ENCODE measurements at places on chromosomes 12 and 14.

DNA sequence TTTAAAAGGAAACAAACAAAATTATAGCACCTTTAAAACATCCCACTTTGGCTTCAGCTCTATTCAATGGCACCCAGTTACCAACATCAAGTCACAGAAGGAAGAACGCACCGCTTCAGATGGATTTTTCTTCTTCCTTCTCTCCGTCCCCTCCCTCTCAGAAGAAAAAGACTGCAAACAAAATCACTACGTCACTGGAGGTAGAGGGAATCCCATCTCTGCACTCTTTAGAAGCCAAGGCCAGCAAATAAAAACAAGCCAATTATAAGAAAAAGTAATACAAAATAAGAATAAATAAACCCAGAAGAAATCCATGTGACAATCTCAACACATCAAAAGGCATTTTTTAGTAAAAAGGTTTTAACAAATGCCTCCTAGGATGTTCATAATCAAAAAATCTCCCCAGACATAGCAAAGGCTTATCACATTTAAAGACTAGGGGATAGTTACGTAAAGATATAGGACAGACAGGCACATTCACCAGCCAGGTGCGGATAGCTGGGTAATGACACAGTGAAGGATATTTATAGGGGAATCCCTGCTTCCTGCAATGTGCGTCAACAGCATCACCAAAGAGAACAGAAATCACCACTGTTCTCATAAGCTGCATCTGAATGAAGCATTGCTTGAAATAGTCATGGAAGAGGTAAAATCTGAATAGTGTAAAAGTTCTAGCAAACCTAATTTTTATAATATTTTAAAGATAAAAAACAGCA is 89.4 kb downstream of the R3HDM2 start:
- DNase-seq, result no peak

DNA sequence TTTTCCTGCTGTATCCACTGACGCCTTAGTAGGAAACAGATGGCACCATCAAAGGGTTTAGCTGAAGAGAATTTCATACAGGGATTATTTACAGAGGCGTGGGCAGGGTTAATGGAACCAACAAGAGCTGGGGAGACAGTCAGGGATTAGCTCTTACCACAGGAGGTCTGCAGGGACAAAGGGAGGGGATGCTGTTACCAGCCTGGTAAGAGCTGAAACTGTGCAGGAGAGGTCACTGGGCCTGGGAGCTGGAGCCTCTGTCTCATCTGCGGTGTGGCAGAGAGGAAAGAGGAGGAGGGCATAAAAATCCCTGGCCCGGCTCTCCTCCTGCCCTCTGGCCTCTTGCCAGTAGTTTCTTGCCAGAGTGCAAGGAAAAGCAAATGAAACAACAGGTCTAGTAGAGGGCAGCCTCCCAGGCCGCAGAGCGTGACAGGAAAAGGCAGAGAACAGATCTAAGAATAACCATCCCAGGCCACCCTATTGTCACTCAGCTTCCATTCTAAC is 18.9 kb upstream of the POC1B start:
- no peak for DNase-seq

DNA sequence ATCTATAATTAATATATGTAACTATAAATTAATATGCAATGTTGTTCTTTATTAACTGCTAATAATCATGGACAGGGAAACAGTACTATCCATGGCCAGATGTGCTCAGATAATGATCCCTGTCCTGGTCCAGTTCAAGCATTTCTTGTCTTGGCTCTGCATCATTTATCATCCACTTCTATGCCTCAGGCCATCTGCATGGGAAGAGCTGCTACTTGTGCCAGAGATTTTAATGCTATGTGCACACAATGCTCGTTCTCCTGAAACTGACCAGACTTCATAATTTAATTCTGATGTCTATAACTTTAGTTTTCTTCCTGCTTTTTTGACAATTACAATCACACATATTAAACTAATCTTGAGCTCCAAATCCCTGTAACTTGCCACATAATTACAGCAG is 11.2 kb upstream of the TMX1 start:
- DNase-seq, result no peak

DNA sequence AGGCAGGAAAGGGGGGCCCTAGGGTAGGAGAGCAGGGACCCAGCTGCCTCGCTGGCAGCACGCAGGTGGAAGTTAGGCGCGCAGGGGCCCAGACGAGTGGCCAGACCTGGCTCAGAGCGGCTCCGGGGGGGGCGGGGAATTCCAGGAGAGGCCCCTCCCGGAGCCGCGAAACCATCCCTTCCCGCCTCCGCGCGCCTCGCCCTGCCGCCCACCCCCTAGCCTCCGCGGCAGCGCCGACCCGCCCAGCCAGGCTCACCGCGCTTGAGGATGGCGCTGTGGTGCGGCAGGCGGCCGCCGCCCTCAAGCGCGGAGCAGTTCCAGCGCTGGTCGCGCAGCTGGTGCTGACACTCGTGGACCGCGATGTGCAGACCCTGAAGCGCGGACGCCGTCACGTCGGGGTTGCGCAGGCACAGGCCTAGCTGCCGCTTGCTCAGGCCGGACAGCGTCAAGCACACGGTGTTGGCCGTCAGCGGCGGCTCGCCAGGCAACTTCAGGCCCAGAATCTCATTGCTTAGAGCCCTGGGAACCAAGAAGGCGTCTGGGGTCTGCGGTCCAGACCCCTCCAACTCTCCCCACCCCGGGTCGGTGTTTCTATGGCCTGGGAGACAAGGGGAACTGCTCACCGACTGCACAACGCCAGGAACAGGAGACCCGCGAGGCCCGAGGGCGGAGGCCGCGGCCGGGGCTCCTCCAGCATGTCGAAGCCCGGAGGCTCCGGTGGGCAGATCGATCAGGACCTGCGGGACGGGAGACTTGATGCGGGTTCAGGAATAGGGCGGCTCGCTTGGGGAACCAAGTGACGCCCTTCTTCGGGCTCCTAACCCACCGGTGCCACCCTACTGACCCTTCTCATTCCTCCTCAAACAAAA is 1.5 kb downstream of the WNT10B start:
- no peak for DNase-seq

GRCh38 chr14:89267163-89267562 is 149.9 kb downstream of the FOXN3 start:
- DNase-seq, result no peak

DNA sequence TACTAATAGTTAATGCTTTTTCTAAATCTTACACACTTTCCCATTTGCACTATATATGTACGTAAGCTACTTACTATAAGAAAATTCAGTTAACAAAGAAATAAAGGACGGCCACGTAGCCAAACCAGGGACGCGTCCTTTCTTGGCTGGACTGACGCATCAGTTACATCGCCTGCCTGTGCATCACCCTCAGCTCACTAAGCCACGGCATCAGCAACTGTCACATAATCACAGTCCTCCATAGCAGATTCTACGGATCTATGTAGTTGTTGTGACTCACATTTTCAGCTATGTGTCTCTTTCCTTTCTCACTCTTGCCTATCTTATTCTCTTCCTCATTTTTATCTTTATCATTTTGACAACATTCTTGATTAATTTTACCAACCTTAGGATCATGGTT is 38.1 kb upstream of the C12orf50 start:
- no peak for DNase-seq

- no peak for DNase-seq
Measured at GRCh38 chr14:104593241-104593701, 11.3 kb downstream of the TMEM179 start.

DNA sequence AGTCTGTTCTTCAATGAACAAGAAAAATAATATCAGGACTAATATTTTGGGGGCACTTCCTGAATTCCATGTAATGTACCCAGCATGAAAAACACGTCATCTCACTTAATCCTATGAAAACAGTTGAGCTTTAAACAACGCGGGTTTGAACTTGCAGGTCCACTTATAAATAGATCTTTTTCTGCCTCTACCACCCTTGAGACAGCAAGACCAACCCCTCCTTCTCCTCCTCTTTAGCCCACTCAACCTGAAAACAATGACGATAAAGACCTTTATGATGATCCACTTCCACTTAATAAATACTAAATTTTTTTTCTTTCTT is 203.9 kb upstream of the KRR1 start:
- DNase-seq, result no peak

GRCh38 chr12:106296179-106296877 is 6.2 kb upstream of the TCP11L2 start:
- no peak for DNase-seq

- DNase-seq, result no peak
Measured at GRCh38 chr14:75123991-75124390, 2.9 kb downstream of the NEK9 start.

DNA sequence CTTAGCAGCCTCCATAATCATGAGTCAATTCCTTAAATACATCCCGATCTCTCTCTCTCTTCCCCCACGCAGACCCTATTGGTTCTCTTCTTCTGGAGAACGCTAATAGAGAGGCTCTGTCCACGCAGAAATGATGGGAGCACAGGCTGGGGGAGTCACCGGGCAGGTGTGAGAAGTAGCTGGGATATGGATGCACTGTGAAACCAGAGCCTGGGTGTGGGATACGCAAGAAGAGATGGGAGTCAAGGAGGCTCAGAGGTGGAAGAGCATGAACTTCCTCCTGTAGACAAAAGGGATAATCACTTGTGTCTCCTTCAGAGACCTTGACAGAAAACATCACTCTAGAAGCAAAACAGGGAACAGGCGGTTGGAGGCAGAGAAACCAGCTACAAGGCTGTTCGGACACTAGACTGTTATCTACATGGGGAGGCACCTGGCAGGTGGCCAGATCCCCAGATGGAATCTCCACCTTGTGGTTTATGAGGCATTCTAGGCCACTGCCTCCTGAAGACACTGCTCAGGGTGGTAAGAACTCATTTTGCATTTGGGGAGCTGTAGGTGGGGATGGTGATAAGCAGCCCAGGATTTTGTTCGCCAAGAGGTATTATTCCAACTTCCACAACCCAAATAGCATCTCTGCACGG is 7.2 kb upstream of the SELPLG start:
- no peak for DNase-seq

DNA sequence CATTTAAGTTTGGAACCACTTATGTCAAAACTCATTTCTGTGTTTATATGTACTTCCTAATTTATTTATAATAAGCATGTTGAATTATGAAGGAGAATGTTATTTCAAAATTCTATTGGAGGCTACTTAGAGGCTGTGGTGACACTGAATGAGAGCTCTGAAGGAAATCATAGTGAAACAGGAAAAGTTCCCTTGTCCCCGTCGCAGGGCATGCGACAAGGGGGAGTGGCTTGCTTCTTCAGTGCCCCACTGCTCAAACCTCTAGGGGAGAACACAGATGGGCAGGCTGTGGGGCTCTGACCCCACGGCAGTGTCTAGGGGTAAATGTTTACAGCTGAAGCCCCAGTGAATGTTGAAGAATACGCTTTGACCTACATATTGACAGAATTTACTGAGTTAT is 261.9 kb downstream of the RAD51B start:
- DNase-seq, result no peak

GRCh38 chr14:103118018-103118662 is 5.1 kb upstream of the TNFAIP2 start:
- DNase-seq, result no peak

- DNase-seq, result no peak
Measured at GRCh38 chr12:5783289-5783920, 161.7 kb downstream of the ANO2 start.

Measured in cortex of kidney (tissue), 1 donor.